ENCODE measurements at places on chromosomes 4 and X.

- no peaks in the 10 kb centered on the region for H3K27me3 ChIP-seq
- H3K36me3 ChIP-seq: no peaks in the 10 kb centered on the region
- peaks cover 6% of the 10 kb centered on the region for H3K4me1 ChIP-seq
These were observed 646 bp downstream of the DOK7 start for GRCh38 chr4:3463556-3464348.

DNA sequence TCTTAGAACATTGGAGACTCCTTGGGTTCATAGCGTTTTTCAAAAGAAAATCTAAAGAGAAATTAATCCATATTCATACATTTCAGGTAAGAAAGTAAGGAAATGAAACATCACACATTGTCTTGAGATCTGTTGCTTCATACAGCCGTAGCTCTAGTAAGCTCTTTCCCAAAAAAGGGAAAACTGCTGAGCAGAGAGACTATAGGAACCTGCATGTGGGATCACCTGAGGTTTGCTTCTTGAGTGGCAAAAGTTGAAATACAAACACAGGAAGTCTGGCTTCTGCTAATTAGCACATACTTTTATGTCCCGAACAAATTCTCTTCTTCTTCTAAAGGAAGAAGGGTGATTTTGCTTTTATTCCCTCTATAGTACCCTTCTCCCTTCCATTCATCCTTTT lies 57.7 kb downstream of the MRPL1 start:
- no peaks in the 10 kb centered on the region for H3K36me3 ChIP-seq
- no peak overlapping the region for H3K27ac ChIP-seq
- no peak for DNase-seq
- H3K27me3 ChIP-seq: no peaks in the 10 kb centered on the region
- no peaks in the 10 kb centered on the region for H3K4me1 ChIP-seq

DNA sequence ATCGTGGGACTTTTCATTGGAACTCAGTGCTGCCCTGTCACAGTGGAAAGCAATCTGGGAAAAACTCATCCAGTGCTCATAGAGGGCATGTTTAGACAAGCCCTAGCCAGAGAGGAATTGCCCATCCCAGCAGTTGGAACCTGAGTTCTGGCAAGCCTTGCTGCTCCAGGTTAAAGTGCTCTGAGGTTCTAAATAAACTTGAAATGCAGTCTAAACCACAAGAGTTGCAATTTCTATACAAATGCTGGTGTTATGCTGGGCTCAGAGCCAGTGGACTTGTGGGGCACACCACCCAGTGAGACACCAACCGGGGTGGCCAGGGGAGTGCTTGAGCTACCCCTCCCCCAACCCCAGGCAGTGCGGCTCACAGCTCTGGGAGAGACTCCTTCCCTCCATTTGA lies 142.8 kb upstream of the PPP1R2C start:
- no peaks in the 10 kb centered on the region for H3K27me3 ChIP-seq
- no peaks in the 10 kb centered on the region for H3K36me3 ChIP-seq
- no peak overlapping the region for H3K4me3 ChIP-seq
- H3K4me1 ChIP-seq: no peaks in the 10 kb centered on the region
- no peak overlapping the region for H3K27ac ChIP-seq

GRCh38 chr4:1049591-1049905 lies 38.1 kb downstream of the FGFRL1 start:
- H3K4me3 ChIP-seq: no peak overlapping the region
- H3K27me3 ChIP-seq: no peaks in the 10 kb centered on the region
- peaks cover 22% of the 10 kb centered on the region for H3K4me1 ChIP-seq
- H3K27ac ChIP-seq: no peak overlapping the region
- no peak for DNase-seq

DNA sequence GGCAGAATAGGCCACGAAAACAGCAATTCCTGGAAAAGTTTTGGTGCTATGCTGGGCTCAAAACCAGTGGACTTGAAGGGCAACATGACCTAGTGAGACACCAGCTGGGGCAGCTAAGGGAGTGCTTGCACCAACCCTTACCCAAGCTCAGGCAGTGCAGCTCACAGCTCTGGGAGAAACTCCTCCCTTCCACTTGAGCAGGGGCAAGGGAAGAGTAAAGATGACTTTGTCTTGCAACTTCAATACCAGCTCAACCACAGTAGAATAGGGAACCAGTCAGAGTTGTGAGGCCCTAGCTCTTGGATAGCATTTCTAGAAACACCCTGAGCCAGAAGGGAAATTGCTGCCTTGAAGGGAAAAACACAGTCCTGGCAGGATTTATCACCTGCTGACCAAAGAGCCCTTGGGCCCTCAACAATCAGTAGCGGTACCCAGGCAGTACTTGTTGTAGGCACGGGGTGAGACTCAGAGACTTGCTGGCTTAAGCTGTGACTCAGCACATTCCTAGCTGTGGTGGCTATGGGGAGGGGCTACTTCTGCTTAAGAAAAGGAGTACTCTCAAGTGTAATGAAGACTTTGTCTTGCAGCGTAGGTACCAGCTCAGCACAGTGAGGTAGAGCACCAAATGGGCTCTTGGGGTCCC lies 19.7 kb upstream of the ABCG2 start:
- no peak overlapping the region for H3K27ac ChIP-seq
- H3K36me3 ChIP-seq: no peaks in the 10 kb centered on the region
- H3K27me3 ChIP-seq: no peaks in the 10 kb centered on the region
- no peak overlapping the region for H3K4me3 ChIP-seq

GRCh38 chr4:95417531-95417930 lies 131.2 kb downstream of the UNC5C start:
- no peaks in the 10 kb centered on the region for H3K4me1 ChIP-seq
- no peak overlapping the region for H3K4me3 ChIP-seq
- DNase-seq: no peak
- H3K27ac ChIP-seq: no peak overlapping the region

GRCh38 chr4:24076811-24077210 lies 187.0 kb upstream of the PPARGC1A start:
- no peak overlapping the region for H3K4me3 ChIP-seq
- H3K4me1 ChIP-seq: no peaks in the 10 kb centered on the region
- DNase-seq: no peak

GRCh38 chr4:165301833-165302232 lies 25.6 kb upstream of the MSMO1 start:
- H3K27ac ChIP-seq: no peak overlapping the region
- H3K27me3 ChIP-seq: no peaks in the 10 kb centered on the region
- no peak for DNase-seq
- no peak overlapping the region for H3K4me3 ChIP-seq
- H3K36me3 ChIP-seq: no peaks in the 10 kb centered on the region
- no peaks in the 10 kb centered on the region for H3K4me1 ChIP-seq

GRCh38 chr4:112184438-112184837 lies 39.2 kb downstream of the FAM241A start:
- H3K36me3 ChIP-seq: peaks cover 3% of the 10 kb centered on the region
- no peak overlapping the region for H3K4me3 ChIP-seq
- no peak for DNase-seq

GRCh38 chr4:8769645-8770517 lies 101.8 kb downstream of the HMX1 start:
- no peak overlapping the region for H3K27ac ChIP-seq
- H3K4me1 ChIP-seq: no peaks in the 10 kb centered on the region
- H3K4me3 ChIP-seq: no peak overlapping the region
- no peaks in the 10 kb centered on the region for H3K36me3 ChIP-seq
- no peak for DNase-seq
- H3K27me3 ChIP-seq: no peaks in the 10 kb centered on the region

GRCh38 chr4:79439489-79439888 lies 31.5 kb upstream of the GK2 start:
- no peaks in the 10 kb centered on the region for H3K27me3 ChIP-seq
- H3K36me3 ChIP-seq: no peaks in the 10 kb centered on the region
- no peaks in the 10 kb centered on the region for H3K4me1 ChIP-seq
- no peak for DNase-seq
- no peak overlapping the region for H3K4me3 ChIP-seq

GRCh38 chr4:115110191-115111181 lies 2.9 kb downstream of the NDST4 start:
- H3K4me3 ChIP-seq: no peak overlapping the region
- H3K4me1 ChIP-seq: no peaks in the 10 kb centered on the region
- no peaks in the 10 kb centered on the region for H3K36me3 ChIP-seq
- H3K27ac ChIP-seq: no peak overlapping the region
- DNase-seq: no peak

DNA sequence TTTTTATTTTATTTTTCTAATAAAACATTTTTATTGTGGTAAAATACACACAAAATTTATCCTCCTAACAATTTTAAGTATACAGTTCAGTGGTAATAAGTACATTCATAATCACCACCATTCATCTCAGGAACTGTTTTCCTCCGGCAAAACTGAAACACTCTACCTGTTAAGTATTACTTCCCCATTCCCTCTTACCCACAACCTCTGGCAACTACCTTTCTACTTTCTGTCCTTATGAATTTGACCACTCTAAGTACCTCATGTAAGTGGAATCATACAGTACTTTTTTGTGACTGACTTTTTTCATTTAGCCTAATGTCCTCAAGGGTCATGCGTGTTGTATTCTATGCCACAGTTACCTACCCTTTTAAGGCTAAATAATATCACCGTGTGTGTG lies 21.1 kb upstream of the HSFX4 start:
- no peaks in the 10 kb centered on the region for H3K27me3 ChIP-seq
- no peak overlapping the region for H3K27ac ChIP-seq
- no peaks in the 10 kb centered on the region for H3K36me3 ChIP-seq
- no peak overlapping the region for H3K4me3 ChIP-seq
- no peak for DNase-seq

GRCh38 chr4:70954032-70954431 lies 39.4 kb upstream of the DCK start:
- no peaks in the 10 kb centered on the region for H3K27me3 ChIP-seq
- H3K4me1 ChIP-seq: no peaks in the 10 kb centered on the region
- no peak for DNase-seq
- no peak overlapping the region for H3K27ac ChIP-seq
- H3K4me3 ChIP-seq: no peak overlapping the region
- no peaks in the 10 kb centered on the region for H3K36me3 ChIP-seq

DNA sequence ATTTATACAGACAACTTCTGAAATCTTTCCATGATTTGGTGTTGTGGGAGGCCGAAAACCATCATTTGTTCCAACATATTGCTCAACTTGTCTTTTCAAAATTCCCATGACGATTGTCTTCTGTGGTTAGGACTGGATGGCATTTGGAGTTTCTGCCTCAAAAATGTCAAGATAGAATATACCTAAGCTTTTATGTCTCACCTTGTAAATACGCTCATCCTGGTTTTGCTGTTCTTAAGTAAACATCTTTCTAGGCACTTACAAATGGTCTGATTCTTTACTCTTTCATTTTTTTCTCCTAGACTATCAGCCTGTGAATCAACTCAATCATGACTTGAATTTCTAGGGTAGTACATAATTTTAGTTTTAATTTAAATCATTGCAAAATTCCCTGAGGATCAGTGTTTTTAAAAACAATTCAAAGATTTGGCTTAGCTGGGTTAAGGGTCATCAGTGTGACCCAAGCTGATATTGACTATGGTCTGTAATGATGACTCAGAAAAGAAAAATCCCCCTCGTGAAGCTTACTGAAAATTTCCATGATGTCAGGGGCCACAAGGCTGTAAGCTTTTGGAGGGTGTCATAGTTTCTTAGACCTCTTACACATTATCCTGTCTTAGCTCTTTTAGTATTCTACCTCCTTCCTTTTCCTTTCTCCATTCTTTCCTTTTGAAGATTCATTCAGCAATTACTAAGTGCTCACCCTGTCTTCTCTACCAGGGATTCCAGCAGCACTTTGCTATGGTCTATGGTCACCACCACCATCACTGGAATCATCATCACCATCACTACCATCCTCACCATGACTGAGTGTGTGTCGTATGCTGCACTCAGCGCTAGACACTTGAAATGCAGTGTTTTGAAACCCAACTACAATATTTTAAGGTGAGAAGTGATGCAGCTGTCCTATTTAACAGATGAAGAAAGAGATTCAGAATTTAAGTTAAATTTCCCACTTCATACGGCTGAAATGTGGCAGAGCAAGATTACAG lies 124.4 kb downstream of the CPE start:
- peak overlapping the region; percentile 88 for H3K27ac ChIP-seq
- H3K27me3 ChIP-seq: no peaks in the 10 kb centered on the region
- H3K4me3 ChIP-seq: no peak overlapping the region
- H3K4me1 ChIP-seq: no peaks in the 10 kb centered on the region
- H3K36me3 ChIP-seq: no peaks in the 10 kb centered on the region

GRCh38 chr4:176534566-176534965 lies 214.8 kb downstream of the SPCS3 start:
- no peak for DNase-seq
- no peak overlapping the region for H3K4me3 ChIP-seq

- no peak overlapping the region for H3K4me3 ChIP-seq
- H3K27ac ChIP-seq: no peak overlapping the region
- no peaks in the 10 kb centered on the region for H3K27me3 ChIP-seq
- H3K4me1 ChIP-seq: no peaks in the 10 kb centered on the region
- DNase-seq: no peak
These were observed 494.8 kb upstream of the ZFP42 start for GRCh38 chr4:187500796-187501195.

GRCh38 chrX:24259544-24260240 lies 54.2 kb downstream of the SUPT20HL2 start:
- H3K4me3 ChIP-seq: no peak overlapping the region
- no peak for DNase-seq
- peak overlapping the region; percentile 84 for H3K27ac ChIP-seq
- H3K4me1 ChIP-seq: no peaks in the 10 kb centered on the region
- no peaks in the 10 kb centered on the region for H3K36me3 ChIP-seq

GRCh38 chr4:98930311-98930865 lies 1.5 kb upstream of the EIF4E start:
- no peaks in the 10 kb centered on the region for H3K36me3 ChIP-seq
- peak overlapping the region; percentile 89 for H3K4me3 ChIP-seq
- H3K27ac ChIP-seq: peak overlapping the region; percentile 96

DNA sequence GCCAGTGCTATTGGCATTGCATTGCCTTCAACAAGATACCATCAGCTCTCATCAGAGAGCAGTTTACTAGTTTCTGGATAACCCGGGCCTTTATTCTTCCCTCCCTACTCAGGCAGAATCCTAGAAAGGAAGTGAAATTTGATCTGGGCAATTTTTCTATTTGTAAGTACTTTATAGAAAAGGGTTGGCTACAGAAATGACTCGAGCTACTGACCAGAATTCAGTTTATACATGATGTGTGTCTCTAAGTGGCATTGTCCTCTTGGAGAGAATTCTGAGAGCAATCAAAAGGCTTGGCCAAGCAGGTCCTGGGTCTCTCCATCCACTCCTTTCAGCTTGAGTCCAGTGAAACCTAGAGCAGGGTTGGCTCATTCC lies 192.7 kb upstream of the LEF1 start:
- no peak overlapping the region for H3K4me3 ChIP-seq
- no peaks in the 10 kb centered on the region for H3K27me3 ChIP-seq
- H3K36me3 ChIP-seq: no peaks in the 10 kb centered on the region
- no peak for DNase-seq
- peaks cover 2% of the 10 kb centered on the region for H3K4me1 ChIP-seq
- no peak overlapping the region for H3K27ac ChIP-seq

DNA sequence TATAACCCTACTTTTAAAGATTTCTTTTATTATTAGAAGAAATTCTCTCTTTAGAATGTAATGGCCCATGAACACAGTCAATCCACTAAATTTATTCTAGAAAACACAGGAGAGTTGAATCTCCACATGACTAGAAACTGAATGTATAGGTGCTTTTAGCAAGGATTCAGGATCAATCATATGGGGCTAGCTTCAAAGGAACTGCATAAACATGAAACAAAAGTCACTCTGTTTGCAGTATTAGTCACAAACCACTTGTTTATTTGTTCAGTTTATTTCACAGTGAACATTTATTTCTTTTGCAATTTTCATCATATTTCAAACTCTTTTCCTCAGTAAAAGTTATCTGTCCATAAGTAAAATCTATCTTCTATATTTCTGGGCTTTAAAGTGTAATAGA lies 1604.6 kb downstream of the PCDH18 start:
- H3K27ac ChIP-seq: no peak overlapping the region
- no peaks in the 10 kb centered on the region for H3K36me3 ChIP-seq
- DNase-seq: no peak
- H3K4me1 ChIP-seq: no peaks in the 10 kb centered on the region
- H3K27me3 ChIP-seq: no peaks in the 10 kb centered on the region
